ENCODE measurements at places on chromosomes 5 and 9. TPM values are rescaled to one million over a fixed set of nuclear protein-coding genes. Genes with fewer than 3 reads are reported as not detected.

The NDOR1 gene
- total RNA-seq: 30.8 TPM

The SPATA31A7 gene
- not detected for total RNA-seq

The C6 gene
- total RNA-seq: not detected

The COL23A1 gene
- total RNA-seq: 0.19 TPM

The ENTPD2 gene
- total RNA-seq: 0.36 TPM

The QRFP gene
- not detected for total RNA-seq

The ANKRD31 gene
- 0.10 TPM for total RNA-seq

The CYLC2 gene
- total RNA-seq: not detected

The TSSK1B gene
- total RNA-seq: not detected

Data from activated naive CD4-positive, alpha-beta T cell treated with anti-CD3 and anti-CD28 coated beads, Interleukin-2, amount 10 ng/mL, durations not matched to agents 5 hours and 36 hours (primary cell).